Activated T-helper 2 cell treated with anti-CD3 and anti-CD28 coated beads, Interferon-gamma antibody, Interleukin-2, Interleukin-4, amounts not matched to agents 10 μg/mL and 5 μg/mL and 100 μg/mL, durations not matched to agents 14 hours and 24 hours and 36 hours (primary cell): ENCODE measurements at places on chromosomes 5 and 9. TPM values are rescaled to one million over a fixed set of nuclear protein-coding genes. Genes with fewer than 3 reads are reported as not detected.

GGTA1 gene
- not detected in 2 replicates for total RNA-seq

ECPAS gene
- total RNA-seq, result 96.8 and 107 TPM in 2 replicates

PCDHGA4 gene
- total RNA-seq, result 0.44 and 0.57 TPM in 2 replicates

IFT74 gene
- 8.3 and 10.4 TPM in 2 replicates for total RNA-seq

GRCh38 chr9:90659650-90660364 lies 17.2 kb upstream of the DIRAS2 start:
- no peaks in the 10 kb centered on the region for H3K36me3 ChIP-seq
- H3K4me3 ChIP-seq, result no peak overlapping the region
- no peak for DNase-seq
- H3K27me3 ChIP-seq, result peaks cover 22% of the 10 kb centered on the region
- H3K27ac ChIP-seq, result no peak overlapping the region
- H3K4me1 ChIP-seq, result peaks cover 5% of the 10 kb centered on the region

DNA sequence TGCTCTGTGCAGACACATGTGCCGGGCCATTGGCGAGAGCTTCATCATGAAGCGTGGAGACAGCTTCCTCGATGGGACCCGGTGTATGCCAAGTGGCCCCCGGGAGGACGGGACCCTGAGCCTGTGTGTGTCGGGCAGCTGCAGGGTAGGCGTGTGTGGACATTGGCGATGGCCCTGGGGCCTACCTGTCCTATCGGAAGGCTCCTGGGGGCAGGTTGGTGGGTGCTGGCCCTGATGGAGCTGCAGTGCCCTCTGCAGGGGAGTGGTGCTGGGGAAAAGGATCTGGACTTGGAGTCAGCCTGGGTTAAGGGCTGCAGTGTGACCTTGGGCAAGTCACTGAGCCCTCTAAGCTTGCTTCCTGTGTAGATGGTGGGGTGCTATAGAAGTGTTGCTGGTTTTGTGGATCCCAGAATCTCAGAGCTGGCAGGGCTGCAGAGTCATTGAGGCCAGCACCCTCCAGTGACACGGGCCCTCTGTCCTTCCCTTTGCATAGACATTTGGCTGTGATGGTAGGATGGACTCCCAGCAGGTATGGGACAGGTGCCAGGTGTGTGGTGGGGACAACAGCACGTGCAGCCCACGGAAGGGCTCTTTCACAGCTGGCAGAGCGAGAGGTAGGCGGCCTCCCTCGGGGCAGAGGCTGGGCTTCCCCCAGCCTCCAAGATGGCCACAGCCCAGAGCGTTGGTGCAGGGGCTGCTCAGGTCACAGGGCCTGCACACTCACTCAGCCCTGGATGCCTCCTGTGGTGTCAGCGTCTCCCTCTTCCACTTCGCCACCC lies 15.8 kb downstream of the ADAMTS13 start:
- no peak overlapping the region for H3K4me3 ChIP-seq
- H3K4me1 ChIP-seq, result no peaks in the 10 kb centered on the region
- no peaks in the 10 kb centered on the region for H3K36me3 ChIP-seq

DNA sequence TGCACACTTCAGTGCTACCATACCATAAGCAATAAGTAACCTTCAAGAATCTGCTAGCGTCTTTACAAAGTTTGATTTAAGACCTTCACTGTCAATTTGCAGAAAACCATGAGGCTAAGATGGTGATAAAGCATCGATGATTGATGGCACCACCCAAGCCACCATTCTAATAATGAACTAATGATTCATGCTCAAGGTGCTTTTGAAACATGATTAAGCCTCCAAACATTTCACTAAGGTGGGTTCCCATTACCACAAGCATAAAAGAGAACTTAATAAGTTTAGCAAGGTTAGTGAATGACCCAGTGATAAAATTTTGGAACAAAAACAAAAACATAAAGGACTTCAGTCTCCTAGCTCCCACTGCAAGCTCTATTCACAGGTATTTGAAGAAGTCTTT lies 214.7 kb downstream of the FBXL17 start:
- no peak overlapping the region for H3K27ac ChIP-seq
- no peaks in the 10 kb centered on the region for H3K27me3 ChIP-seq
- H3K4me3 ChIP-seq, result no peak overlapping the region
- H3K36me3 ChIP-seq, result no peaks in the 10 kb centered on the region

DNA sequence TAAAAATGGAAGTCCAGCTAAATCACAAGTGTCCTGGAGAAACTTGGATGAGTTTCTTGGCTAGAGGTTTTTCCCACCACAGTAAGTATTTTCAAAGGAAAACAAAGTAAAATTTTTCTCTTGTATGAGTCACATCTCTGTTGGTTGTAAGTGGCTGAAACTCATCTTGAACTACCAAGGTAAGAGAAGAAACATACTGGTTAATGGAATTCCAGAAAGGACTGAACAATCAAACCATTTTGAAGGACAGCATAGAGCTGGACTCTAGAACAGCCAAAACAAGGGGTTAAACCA lies 102.8 kb upstream of the CDKN2B start:
- no peak overlapping the region for H3K27ac ChIP-seq
- H3K27me3 ChIP-seq, result peaks cover 80% of the 10 kb centered on the region
- H3K4me1 ChIP-seq, result peaks cover 17% of the 10 kb centered on the region
- H3K4me3 ChIP-seq, result no peak overlapping the region
- H3K36me3 ChIP-seq, result no peaks in the 10 kb centered on the region
- DNase-seq, result no peak

- H3K27me3 ChIP-seq, result peaks cover 9% of the 10 kb centered on the region
- H3K4me3 ChIP-seq, result no peak overlapping the region
- no peaks in the 10 kb centered on the region for H3K4me1 ChIP-seq
- H3K36me3 ChIP-seq, result no peaks in the 10 kb centered on the region
- no peak overlapping the region for H3K27ac ChIP-seq
- DNase-seq, result no peak
Observed at GRCh38 chr5:57009811-57010210, 57.9 kb upstream of the MIER3 start.

GRCh38 chr9:35951736-35952135 lies 6.2 kb downstream of the OR2S2 start:
- H3K27ac ChIP-seq, result no peak overlapping the region
- H3K4me3 ChIP-seq, result no peak overlapping the region
- H3K4me1 ChIP-seq, result peaks cover 1% of the 10 kb centered on the region
- DNase-seq, result no peak

DNA sequence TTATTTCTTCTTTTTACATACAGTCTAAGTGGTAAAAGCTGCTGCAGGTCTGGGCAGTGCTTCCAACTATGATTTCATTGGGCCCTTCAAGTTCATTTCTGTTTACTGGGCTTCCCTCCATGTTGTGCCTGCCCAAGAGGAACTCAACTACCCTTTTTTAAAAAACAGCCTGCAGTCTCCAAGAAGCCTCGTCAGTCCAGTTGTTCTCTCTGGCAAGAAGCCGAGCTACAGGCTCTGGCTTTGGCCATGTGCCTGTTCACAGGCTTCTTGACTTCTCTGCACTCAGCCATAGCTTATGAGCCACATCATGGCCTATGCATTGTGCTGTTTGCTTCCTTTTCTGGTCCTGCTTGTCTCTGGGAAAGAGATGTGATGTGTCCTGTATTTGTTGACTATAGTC lies 119.7 kb upstream of the PJA2 start:
- H3K27ac ChIP-seq, result no peak overlapping the region
- H3K4me1 ChIP-seq, result no peaks in the 10 kb centered on the region
- no peaks in the 10 kb centered on the region for H3K27me3 ChIP-seq
- no peaks in the 10 kb centered on the region for H3K36me3 ChIP-seq
- H3K4me3 ChIP-seq, result no peak overlapping the region
- DNase-seq, result no peak

DNA sequence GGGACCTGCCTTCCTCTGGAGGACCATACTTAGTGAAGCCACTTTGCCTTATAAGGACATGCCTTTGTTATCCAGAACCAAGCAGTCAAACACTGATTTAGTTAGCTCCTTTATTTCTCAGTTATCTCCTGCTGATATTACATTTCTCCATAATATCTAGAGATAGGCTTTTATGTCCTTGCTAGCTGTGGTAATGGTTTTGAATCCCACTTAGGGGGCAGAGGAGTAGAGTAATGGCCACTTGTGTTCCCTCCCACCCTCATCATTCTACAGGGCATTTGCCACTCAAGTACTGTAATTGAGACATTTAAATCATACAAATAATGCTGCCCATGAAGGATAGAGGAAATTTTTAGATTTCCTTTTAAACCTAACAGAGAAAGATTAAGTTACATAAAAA lies 80.9 kb downstream of the DOCK8 start:
- H3K36me3 ChIP-seq, result peaks cover 83% of the 10 kb centered on the region
- DNase-seq, result no peak
- H3K4me3 ChIP-seq, result no peak overlapping the region
- no peaks in the 10 kb centered on the region for H3K27me3 ChIP-seq
- no peak overlapping the region for H3K27ac ChIP-seq

GRCh38 chr9:77731008-77731698 lies 83.0 kb upstream of the GNA14 start:
- no peak overlapping the region for H3K27ac ChIP-seq
- no peaks in the 10 kb centered on the region for H3K27me3 ChIP-seq
- H3K4me1 ChIP-seq, result peaks cover 26% of the 10 kb centered on the region
